ELR (cell line): ENCODE measurements at places on chromosomes 11 and 22.

GRCh38 chr11:134822897-134823296 is 410.9 kb upstream of the B3GAT1 start:
- no peak for DNase-seq

GRCh38 chr11:116414357-116414880 is 358.4 kb downstream of the BUD13 start:
- DNase-seq, result no peak

GRCh38 chr22:50325444-50326224 is 1.2 kb downstream of the DENND6B start:
- DNase-seq, result no peak

DNA sequence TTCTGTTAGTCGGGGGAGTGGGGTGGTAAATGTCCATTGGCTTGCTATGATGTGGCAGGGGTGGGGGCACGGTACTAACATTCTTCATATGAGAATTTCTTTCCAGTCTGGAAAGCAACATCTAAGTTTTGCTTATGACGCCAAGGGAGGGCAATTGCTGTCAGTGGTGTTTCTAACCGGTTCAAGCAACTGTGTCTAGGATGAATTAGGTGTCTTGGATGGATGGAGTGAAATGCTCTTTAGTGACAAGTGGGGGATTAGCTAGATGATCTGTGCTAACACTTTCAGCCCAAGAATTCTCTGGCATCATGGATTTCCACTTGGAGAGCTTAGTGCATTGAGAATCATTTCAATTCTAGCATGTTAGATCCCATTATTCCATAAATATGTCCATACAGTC is 262.6 kb upstream of the SORL1-AS1 start:
- no peak for DNase-seq

- no peak for DNase-seq
Observed at GRCh38 chr11:44740967-44741366, 14.2 kb downstream of the TSPAN18 start.

- no peak for DNase-seq
Observed at GRCh38 chr11:60947700-60948099, 4.3 kb downstream of the SLC15A3 start.

- DNase-seq, result no peak
Observed at GRCh38 chr11:46118702-46119351, 2.4 kb downstream of the PHF21A start.

DNA sequence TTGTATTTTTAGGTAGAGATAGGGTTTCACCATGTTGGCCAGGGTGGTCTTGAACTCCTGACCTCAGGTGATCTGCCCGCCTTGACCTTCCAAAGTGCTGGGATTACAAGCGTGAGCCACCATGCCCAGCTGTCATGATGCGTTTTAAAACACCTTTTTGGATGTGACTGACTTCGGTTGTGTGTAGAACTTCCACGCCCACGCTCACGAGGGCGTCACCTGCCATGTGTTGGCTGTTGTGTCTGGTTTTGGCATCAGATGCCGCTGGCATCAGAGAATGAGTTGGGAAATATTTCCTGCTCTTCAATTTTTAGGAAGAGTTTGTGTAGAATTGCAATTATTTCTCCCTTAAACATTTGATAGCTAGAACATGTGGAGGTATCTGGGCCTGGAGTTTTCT is 109.1 kb downstream of the KCNQ1 start:
- no peak for DNase-seq

DNA sequence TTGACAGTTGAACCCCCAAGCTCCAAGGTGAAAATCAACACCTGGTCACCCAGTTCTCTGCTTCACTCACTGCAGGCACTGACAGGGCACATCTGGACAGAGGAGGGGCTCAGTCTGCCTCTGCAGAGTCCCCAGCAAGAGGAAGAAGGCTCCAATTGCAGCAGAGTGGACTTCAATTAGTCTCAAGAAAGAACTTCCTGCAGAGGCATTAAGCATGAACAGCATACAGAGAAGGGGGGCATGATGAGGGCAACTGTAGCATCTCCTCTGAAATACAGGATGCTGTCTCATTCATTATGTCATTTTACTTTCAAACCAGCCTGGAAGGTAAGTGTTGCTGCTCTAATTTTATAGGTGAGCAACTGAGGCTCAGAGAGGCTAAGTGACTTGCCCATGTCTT is 11.1 kb downstream of the GDPD5 start:
- no peak for DNase-seq

- DNase-seq, result no peak
Observed at GRCh38 chr11:73126804-73127480, 15.2 kb downstream of the FCHSD2 start.

DNA sequence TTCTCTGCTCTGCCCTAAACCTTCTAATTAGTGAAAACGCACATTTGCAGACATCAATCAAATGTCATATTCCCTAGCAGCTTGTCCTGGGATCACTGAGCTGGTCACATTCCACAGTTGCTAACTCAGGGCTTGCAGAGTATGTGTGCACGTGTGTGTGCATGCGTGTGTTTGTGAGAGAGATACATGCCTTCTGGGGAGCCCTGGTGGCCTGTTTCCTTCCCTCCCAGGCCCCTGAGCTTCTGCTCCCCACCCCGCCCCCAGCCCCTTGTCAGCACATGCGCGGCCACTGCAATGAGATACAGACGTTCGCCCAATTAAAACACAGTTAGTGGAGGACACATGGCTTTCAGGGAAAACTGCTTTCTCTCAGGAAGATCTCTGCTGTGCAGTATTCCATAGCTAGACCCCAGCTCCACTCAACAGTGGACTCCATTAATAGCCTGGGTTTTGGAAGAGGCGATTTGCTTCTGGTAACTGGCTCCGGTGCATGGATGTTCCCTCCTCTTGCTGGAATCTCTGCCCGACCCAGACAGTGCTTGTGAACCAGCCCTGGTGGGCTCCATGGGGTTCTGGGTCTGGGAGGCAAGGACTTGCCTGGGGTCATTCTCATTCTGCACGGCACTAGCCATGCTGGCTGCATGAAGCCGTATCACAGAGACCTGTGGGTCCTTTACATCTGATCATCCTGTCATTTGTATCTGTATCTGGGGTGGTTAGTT is 17.7 kb downstream of the LRP5 start:
- DNase-seq, result no peak

DNA sequence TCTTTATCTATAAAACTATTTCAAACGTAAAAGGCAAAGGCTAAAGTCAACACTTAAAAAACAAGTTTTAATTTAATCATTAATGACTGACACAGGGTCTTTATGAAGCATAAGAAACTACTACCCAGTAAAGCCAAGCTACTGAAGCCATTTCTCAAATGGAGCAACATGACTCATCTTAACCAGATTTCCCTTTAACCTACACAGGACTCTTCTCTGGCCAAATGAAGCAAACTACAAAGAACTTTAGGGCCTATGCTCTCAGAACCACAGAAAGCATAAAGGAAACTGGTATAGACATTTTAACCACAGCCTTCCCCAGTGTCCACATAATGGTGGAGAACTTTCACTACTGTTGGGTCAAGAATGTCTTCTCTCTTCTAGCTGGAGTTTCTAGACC is 34.7 kb downstream of the ALG9 start:
- peak; percentile 17 for DNase-seq

- peak; percentile 39 for DNase-seq
Observed at GRCh38 chr11:65121447-65121864, 478 bp downstream of the FAU start.

- DNase-seq, result no peak
Observed at GRCh38 chr11:74730571-74731260, 510 bp downstream of the CHRDL2 start.

DNA sequence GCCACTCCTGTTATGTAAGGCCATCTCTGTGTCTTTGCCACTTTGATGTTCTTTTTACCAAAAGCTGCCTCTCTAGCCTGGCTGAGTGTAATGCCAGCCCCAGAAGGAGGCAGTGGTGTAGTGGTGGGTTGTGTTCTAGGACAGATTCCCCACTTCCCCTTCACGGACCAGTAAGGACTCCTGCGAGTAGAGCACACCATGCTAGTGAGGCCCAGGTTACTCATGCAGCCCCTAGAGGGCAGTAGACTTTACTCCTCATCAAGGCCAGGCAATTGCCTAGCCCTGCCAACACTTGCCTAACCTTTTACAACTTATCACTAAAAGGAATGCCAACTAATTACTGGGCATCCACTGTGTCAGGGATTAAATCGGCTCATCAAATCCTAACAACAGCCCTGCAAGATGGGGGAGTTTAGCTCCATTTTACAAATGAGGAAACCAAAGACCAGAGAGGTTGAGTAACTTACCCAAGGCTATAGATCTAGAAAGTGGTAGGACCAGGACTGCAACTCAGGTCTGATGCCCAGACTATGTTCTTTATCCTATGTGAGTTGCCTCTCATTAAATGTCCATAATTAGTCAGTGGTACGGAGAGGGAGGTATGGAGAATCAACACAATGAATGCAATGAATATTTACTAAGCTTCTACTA is 75.3 kb downstream of the APIP start:
- DNase-seq, result peak; percentile 50

DNA sequence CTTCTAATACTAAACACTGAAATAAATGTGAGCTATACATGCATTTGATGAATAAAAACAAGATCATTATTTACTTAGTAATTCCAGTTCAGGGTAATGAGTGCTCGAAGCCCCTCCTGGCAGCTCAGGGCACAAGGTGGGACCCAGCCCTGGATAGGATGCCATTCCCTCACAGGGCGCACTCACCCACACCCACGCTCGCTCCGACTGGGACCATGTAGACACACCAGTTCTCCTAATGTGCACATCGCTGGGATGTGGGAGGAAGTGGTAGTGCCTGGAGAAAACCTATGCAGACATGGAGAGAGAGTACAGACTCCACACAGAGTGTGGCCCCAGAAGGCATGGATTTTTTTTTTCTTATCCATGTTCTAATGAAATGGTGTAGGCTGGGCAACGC is 44.5 kb upstream of the RASSF10 start:
- DNase-seq, result no peak

DNA sequence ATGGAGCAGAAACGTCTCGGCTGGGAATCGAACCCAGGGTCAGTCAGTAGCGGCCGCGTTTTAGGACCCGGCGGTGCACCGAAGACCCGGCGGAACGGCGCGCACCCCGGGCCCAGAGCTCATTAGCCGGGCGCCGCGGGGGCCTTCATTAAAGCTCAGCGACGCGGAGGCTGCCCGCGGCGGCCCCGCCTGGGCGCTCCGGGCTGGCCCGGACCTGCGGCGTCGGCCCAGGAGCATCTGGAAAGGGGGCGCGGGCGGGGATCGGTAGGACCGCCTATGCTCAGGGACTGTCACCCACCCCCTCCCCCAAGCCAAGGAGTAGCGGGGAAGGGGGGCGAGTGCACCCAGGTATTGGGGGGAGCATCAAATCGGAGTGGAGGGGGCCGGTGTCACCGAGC is 52.2 kb downstream of the CYTH4 start:
- DNase-seq, result no peak

DNA sequence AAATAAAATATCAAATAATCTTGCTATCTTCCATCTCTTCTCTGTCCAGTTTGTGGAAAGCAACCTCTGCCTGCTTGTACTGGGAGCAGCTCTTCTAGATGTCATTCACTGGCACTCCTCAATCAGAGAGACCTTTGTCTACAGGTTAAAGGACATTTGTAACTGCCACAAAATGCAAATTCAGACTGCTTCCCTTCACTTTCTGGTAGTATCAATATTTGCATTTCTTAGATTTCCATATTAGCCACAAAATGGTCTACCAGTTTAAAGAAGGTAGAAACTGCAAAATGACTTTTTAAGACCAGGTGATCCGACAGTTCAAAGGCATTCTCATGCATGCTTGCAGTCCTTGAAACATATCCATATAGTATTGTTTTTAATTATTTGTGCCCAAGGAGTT is 51.7 kb upstream of the RCN1 start:
- no peak for DNase-seq

GRCh38 chr11:28539239-28540030 is 431.2 kb downstream of the METTL15 start:
- DNase-seq, result peak; percentile 18

DNA sequence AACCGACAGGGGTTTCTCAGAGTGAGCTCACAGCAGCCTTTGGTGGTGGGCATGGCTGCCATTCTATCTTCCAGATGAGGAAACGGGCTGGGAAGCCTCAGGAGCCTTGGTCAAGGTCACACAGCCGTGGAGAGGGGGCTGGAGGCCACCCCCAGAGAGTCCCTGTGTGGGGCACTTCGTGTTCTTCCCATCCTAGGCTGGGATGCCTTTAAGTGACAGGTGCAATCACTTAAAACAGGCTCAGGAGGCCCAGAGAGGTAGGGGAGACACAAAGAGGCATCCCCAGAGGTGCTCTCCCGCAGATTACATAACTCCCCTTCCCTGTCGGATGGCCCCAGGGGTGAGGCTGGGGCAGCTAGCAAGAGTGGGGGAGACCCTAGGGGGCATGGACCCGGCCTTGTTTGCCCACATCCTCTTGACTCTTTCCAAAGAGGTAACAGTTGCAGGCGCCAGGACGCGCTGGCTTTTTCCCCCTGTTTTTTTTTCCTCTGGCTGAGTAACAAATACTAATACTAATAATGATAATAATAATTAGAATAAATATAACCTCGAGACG is 17.5 kb upstream of the SHISAL1 start:
- DNase-seq, result no peak

DNA sequence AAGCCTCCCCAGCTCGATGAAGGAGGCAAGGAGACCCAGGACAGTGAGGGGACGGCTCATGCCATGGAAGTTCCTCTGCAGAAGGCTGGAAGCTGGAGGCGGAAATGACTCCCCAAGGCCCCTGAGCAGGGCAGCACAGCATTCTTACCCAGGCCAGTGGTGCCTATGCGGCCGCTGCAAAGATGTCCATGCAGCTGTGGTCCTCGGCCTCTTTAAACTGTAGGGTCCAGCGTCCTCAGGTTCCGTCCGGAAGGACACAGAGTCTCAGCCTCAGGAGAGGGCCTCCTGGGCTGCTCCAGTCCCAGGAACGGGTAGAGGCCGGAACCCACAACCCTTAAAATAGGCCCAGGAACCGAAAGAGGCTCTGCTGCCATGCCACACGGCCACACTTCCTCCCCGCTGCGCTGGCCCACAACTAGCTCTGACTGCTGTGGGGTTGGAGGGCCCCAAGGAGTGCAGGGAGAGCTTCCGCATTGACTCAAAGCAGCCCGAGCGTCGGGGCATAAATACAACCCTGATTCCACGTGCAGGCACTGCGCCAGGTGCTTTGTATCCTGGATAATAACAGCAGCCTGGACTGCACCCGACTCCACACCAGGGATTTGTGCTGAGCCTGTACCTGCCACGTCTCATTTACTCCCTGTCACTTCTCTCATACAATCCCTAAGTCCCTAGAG is 5.5 kb downstream of the KIAA0930 start:
- no peak for DNase-seq

DNA sequence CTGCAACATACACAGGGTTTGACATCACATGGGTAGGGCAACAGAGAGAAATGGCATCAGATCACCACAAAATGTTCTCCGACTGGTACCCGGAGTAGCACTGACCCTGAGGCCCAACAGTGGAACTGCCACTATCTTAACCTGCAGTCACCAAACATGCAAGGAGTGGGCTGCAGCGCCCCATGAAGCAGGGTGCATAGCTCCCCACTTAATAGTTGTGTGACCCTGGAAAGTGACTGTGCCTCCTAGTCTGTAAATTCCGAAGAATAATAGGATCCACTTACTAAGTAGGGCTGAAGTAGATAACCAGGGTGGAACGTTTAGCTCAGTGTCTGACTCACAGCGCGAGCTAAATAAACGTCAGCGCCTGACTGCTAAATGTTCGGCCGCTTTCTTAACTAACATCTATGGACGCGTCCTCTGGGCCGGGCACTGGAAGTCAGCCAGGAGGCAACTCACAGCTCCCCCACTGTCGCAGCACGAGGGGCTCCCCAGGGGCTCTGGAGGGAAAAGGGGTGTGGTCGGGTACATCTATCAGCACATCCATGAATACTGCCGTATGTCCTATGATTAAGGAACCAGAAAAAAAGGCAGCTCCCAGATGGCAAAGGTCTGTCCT is 777 bp downstream of the LTO1 start:
- DNase-seq, result peak; percentile 89

GRCh38 chr11:107598225-107599139 is 7.5 kb downstream of the ELMOD1 start:
- peak; percentile 36 for DNase-seq
